ENCODE measurements at places on chromosomes 11 and 22. TPM values are rescaled to one million over a fixed set of nuclear protein-coding genes. Genes with fewer than 3 reads are reported as not detected.

Gene EIF3M
- 612 TPM for polyA plus RNA-seq

Gene MMP11
- 0.35 TPM for polyA plus RNA-seq

Gene RNF26
- 52.3 TPM for polyA plus RNA-seq

Gene PLEKHB1
- 0.51 TPM for polyA plus RNA-seq

Gene MMP27
- polyA plus RNA-seq: not detected

Gene HTR3A
- polyA plus RNA-seq: not detected

Gene MARK2
- 4.1 TPM for polyA plus RNA-seq

Gene LRRC32
- 6.9 TPM for polyA plus RNA-seq

Gene LRRC56
- 0.69 TPM for polyA plus RNA-seq

Gene OR2AG2
- not detected for polyA plus RNA-seq

Data from GM12878 (cell line).